ENCODE measurements at places on chromosomes 7 and 10.

- DNase-seq: no peak
Measured at GRCh38 chr7:92698237-92698841, 108.1 kb upstream of the FAM133B start.

GRCh38 chr10:32403091-32403490 is 42.8 kb upstream of the CCDC7 start:
- no peak for DNase-seq

GRCh38 chr7:117014673-117015133 is 61.4 kb downstream of the ST7 start:
- no peak for DNase-seq

GRCh38 chr7:44279731-44280505 is 45.5 kb downstream of the CAMK2B start:
- DNase-seq: no peak

GRCh38 chr7:30674876-30675275 is 7.4 kb downstream of the CRHR2 start:
- DNase-seq: no peak

GRCh38 chr10:123109466-123109865 is 26.3 kb upstream of the HMX3 start:
- no peak for DNase-seq

- no peak for DNase-seq
Measured at GRCh38 chr10:59336632-59337031, 25.7 kb downstream of the FAM13C start.
